ENCODE measurements at places on chromosomes 16 and 17.

- no peak for DNase-seq
Observed at GRCh38 chr17:76512366-76513305, 11.4 kb upstream of the RHBDF2 start.

- peak; percentile 10 for DNase-seq
Observed at GRCh38 chr16:85759631-85760419, 8.9 kb upstream of the C16orf74 start.

- DNase-seq: no peak
Observed at GRCh38 chr16:9061358-9061813, 30.1 kb upstream of the HAPSTR1 start.

GRCh38 chr17:59372138-59372751, 40.8 kb downstream of the YPEL2 start:
- no peak for DNase-seq

DNA sequence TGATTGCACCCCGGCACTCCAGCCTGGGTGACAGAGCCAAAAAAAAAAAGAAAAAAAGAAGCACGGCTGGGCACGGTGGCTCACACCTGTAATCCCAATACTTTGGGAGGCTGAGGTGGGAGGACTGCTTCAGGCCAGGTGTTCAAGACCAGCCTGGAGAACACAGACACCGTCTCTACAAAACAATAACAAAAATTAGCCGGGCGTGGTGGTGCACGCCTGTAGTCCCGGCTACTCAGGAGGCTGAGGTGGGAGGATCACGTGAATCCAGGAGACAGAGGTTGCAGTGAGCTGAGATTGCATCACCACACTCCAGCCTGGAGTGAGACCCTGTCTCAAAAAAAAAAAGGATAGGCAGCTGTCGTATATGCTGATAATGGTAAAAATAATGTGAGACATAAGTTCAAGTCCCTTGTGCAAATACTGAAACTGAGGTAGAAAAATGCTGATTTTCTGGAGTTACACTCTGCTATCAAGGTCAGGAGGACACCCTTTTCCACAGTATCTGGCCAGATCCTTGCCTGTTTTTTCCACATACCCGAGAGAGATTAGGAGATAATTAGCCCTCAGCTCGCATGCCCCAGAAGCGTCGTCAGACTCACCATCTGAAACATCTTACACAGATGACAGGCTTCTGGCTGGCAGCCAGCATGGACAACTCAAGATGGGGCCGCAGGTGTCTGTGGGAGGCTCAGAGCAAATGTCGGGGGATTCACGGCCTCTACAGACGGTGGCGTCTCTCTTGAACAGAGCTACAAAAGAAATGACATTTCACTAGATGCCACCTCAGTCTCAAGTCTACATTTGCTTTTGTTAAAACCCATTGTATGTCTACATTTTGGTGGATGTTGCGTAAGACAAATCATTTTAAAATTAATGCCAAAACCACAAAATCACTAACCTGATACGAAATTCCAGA, 36.8 kb downstream of the WDR45B start:
- no peak for DNase-seq

GRCh38 chr17:40551091-40551878, 14.0 kb downstream of the CCR7 start:
- DNase-seq: no peak

DNA sequence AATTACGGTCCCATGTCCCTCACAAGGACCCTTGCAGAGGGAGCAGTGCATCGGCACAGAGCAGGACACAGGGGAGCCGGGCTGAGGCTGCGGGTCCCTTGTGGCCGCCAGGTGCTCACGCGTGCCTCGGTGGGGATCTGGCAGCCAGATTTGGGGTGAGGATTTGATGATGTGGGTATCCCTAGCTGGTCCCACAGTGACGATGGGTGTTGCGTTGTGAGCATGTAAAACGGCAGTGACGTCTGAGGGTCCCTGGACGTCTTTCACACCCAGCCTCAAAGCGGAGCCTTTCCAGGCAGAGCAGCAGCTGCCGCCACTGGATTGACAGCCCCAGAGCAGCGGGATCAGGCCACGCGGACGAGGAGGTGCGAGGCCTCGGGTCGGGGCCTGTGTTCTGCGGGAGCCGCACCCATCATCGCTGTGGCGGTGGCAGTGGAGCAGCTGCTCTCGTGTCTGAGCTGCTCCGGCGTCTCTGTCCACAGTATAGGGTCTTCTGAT, 54.6 kb downstream of the WDR45B start:
- DNase-seq: peak; percentile 9

- DNase-seq: no peak
Observed at GRCh38 chr17:75342996-75343395, 53.8 kb upstream of the SLC25A19 start.

GRCh38 chr16:11499295-11500089, 87.2 kb downstream of the LITAF start:
- DNase-seq: no peak

DNA sequence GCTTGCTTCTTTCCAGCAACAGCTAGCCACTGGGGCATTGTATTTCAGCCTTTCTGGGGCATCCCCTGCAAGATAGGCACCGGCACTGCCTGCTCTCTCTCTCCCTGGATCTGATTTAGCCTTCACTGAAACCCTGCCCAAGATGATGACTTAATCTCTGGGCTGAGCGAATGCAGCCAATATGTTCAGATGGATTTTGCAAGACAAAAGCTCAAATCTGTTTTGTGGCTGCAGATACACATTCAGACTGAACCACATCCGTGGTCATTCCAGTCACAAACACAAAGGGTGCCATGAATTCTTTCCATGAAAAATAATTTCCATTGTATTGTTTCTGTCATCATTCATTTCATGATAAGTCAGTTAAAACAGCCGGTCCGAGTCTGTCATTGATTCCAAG, 24.2 kb downstream of the SOST start:
- DNase-seq: no peak

DNA sequence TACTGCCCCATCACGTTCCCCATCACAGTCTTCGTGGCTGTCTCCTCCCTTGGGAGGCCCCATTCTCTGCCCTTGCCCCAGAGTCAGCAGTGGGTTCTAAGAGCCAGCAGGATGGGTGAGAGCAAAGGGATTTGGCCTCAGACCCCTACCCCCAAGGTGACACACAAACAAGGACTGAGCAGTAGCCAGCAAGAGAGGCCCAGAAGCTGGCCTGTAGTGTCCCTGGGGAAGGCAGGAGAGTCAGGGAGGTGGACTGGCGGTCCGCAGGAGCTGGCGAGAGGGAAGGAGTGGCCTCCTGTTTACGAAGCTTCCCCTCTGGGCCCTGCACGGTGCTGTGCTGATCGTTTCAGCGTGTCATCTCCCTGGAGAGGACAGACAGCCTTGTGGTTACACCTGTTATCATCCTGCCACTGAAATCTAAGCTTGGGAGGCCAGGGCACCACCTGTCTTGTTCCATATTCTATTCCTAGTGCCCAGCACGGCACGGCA, 8.4 kb downstream of the WDR81 start:
- no peak for DNase-seq

DNA sequence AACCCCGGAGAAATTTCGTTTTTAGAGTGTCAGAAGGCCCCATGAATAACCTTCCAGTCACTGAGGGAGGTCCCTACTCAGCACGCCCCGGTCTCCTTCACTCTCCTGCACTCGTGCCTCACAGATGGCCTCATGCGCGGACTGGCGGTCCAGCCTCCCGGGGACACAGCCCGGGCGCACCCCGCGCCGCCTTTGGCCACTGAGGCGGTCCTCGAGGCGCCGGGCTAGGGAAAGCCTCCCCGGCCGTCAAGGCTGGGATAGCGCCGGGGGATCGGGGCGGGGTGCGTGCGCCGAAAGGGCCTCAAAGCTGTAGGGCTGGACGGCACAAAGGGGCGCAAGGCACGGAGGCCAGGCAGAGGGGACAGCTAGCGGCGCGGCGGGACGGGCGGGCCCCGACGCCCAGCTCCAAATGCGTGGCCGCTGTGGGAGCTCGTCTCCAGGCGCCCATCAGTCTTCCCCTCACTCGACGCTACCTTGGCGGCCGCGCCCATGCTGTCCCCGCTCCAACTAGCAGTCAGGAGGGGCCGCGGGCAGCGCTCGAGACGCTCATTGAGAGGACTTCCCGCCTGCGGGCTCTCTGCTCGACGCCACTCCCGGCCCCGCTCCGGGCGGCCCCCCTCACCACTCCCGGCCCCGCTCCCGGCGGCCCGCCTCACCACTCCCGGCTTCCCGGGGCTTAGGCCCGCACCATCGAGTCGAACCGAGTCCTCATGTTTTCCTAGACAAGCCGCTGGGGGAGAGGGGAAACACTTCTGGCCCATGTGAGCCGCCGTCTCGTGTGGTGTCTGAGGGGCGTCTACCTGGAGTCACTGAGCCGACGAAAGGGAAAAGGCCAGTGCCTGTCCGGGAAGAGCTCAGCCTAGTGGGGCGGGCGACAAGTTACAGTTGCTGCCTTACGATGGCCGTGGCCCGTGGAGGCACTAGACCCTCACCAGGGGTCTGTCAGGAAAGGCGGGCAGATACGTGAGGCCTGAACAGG, at the start of gene USP6:
TSS of gene USP6 (plus strand) at position 360 of the 979 bp plus-strand sequence. CDS start 14,336 bp downstream, outside the sequence.
- no peak for DNase-seq

DNA sequence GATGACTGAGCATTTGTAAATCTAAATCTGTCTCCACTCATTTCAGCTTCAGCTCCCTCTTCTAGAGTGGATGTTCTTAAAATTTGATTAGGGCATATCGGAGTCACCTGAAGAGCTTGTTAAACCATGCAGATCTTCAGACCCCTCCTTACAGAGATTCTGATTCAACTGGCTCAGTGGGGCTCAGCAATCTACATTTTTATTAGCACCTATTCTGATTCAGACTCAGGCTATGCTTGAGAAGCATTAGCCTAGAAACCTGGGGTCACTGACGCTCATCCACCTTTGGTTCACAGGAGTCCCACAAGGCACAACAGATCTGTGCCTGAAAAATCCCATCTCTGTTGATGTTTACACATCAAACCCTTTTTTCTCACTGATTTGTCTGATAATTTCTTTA, 365.6 kb downstream of the GRIN2A start:
- no peak for DNase-seq

DNA sequence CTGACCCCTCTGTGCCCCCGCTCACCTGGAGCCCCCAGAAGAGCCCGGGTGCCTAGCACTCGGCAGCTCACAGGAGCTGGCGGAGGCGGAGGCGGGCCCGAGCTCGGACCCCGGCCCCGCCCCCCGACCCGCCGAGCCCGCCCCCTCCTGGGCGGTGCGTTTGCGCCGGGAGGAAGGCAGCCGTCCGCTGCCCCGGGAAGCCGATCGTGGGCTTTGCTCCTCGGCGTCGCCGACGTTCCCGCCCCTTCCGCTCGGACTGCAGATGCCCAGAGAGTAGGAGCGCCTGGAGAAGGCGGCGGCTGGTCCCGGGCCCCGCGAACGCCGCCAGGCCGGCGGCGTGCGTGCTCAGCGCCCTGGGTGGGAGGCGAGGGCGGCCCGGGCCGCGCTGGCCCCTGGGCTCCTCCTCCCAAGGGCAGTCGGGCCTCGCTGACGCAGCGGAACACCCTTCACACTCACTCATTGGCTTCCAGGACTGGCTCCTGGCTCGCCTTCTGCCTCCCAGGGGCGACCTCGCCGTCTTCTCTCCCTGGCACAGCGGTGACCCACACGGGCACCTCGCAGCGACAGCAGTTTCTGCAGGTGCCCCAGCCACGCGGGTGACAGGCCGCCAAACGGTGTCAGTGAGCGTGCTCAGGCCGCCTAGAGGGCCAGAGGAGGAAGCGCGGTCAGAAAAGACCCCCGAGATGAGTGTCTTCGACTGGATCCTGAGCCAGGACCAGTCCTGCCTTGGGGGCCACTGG, at the start of gene PLSCR3:
TSS of gene PLSCR3 (minus strand) at position 74 of the 740 bp plus-strand sequence. CDS start 415 bp downstream, outside the sequence.
- DNase-seq: peak; percentile 82

- peak; percentile 37 for DNase-seq
Observed at GRCh38 chr17:81510785-81511553, 1.6 kb downstream of the ACTG1 start.

DNA sequence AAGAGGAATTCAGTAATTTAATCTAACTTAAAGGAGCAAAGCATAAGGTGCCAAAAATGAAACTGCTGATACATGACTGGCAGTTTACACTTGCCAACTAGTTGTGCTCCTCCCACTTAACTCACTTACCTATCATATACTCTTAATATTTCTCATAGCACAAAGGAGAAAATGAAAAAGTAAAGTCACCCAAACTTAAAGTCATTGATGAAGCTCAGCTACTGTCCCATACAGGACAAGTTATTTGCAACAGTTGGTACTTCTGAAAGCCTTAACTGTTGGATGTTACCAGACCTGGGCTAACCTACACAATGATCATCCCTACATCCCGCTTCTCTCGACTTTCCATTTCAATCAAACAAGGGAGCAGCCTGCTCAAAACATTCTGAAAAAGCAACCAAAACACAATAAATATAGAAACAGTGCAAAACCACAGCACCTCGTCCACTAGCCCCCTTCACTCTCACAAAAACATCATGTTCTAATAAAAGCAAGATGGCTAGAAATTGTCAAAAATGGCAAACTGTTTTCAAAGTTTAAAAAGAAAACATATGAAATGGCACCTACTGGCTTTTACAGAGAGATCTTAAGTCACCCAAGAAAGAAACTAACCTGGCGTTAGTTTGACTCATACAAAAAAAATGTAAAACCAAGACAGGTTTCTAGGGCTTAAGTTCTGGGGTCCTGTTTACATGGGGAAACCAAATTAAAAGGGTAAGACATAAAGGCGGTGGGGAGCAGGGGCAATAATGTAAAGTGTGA, 868 bp downstream of the MED13 start:
- no peak for DNase-seq

DNA sequence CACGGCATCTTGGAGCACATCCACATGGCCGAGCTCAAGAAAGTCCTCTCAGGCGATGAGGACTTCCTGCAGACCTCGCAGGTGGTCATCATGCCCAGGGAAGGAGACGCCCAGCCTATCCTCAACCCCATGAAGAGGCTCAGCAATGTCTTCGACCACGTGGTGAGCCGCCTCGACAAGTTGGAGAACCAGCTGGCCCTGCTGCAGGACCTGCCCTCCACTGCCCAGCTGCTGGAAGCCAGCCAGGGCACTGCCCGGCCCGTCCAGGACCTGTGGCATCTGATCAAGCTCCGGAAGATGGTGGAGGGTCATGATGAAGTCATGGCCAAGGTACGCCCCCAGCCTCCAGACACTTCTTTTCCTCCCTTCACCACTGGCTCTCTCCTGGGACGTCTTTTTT, 440 bp downstream of the C16orf96 start:
- DNase-seq: no peak

GRCh38 chr17:77346765-77347164, 206.0 kb downstream of the SEC14L1 start:
- DNase-seq: no peak

DNA sequence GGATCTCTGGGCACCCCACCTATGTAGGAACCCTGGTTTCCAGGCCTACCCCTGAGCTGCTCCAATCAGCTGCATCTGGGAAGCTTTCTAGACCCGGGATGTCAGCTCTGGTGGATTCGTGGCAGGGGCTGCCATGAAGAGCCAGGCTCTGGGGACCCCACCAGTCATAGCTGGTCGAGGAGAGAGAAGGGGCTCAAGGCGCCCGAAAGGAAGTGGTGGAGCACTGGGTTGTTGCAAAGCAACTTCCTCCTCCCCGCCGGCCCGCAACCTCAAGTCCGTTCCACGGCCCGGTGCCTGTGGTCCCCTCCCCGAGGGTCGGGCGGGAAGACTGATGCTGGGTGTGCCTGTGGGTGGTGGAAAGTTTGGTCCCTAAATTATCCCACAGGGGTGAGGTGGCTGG, 10.2 kb downstream of the TBKBP1 start:
- no peak for DNase-seq

GRCh38 chr16:19913340-19913645, 28.6 kb upstream of the GPRC5B start:
- no peak for DNase-seq

Measured in effector memory CD8-positive, alpha-beta T cell (primary cell).